CD4-positive, alpha-beta T cell (primary cell): ENCODE measurements at places on chromosomes 1 and 21.

DNA sequence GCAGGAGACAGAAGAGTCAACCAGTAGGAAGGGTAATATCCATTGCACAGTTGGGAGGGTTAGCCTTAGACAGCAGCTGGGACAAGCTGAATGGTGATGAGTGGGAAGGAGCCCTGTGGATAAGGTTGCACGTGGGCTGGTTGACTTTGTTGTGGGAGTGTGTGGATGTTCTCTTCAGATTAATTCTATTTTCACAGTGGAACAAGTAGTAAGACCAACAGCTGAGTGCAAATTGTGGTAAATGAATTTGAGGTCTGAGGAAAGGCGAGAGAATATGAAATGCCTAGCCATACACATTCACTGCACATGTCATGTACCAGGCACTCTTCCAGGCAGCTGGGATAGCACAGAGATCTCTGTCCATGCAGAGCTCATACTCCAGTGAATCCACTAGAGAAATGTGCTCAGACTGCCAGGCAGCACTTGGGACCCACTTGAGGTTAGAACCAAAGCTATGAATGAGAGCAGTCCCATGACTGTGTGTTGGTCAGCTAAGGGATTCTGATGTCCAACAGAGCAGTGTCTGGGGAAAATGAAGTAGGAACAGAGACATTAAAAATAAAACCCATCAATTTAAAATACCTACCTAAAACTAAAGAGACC, 25.2 kb upstream of the VTCN1 start:
- H3K27me3 ChIP-seq: no peaks in the 10 kb centered on the region
- H3K4me3 ChIP-seq: no peak overlapping the region
- H3K4me1 ChIP-seq: no peaks in the 10 kb centered on the region

GRCh38 chr1:91406773-91407389, 2.2 kb upstream of the HFM1 start:
- H3K27ac ChIP-seq: no peak overlapping the region
- H3K36me3 ChIP-seq: no peaks in the 10 kb centered on the region
- no peak for DNase-seq
- peaks cover 10% of the 10 kb centered on the region for H3K4me1 ChIP-seq
- H3K27me3 ChIP-seq: peaks cover 12% of the 10 kb centered on the region

GRCh38 chr1:157360023-157360390, 192.3 kb downstream of the FCRL5 start:
- H3K36me3 ChIP-seq: no peaks in the 10 kb centered on the region
- no peak overlapping the region for H3K27ac ChIP-seq
- no peak for DNase-seq
- H3K27me3 ChIP-seq: no peaks in the 10 kb centered on the region
- H3K4me3 ChIP-seq: no peak overlapping the region

DNA sequence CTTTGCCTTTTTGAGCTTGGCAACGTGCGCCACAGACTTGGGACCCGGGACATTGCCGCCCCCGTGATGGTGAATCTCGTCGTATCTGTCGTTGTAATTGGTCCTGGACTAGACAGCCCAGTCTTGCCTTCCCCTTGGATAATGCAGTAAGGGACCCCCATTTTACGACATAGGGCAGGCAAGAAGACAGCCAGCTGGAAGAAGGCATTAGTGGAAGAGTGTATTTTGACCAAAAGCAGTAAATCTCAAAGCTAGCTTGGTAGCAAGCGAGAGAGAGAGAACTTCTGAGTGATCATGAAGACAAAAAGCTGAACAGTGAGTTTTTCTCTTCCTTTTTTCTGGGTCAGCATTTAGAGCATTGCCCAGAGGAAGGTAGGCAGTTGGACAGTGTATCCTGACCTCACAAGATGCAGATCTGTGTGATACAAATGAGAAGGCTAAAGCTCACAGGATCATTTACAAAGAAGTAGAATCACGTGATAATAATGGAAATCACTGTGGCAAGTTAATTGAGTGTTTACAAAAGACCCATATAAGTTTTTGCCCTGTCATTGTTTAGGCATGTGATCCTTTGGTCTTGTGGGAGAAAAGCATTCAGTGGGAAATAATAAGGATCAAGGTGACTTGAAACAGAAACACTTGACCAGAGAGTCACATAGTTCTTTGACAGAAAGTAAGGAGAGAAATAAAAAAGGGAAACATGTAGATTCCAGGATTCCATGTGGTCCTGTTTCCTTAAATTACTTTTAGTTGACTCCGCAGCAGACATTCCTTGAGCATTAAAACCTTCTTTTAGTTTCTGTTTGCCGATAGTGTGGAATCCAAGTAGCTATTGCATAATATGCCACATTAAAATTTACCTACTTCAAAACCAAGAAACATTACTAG, 66.3 kb downstream of the CNST start:
- H3K4me1 ChIP-seq: no peaks in the 10 kb centered on the region
- H3K36me3 ChIP-seq: peaks cover 46% of the 10 kb centered on the region
- DNase-seq: no peak
- no peak overlapping the region for H3K27ac ChIP-seq

DNA sequence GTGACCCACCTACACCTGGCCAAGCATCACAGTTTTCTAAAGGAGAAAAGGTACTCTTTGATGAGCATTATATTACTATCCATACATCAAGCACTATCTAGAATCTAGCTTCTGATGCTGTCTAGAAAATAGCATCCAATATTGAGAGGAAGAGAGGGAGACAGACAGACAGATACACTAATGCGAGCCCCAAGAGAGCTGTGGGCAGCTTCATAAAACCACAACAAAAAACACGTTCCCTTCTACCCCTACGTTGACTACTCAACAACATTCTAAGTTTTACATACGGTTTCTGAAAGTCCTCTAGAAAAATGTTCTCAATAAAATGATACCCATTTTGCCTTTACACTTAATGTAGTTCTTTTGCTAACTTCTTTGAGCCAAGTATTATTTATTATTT, 221.8 kb downstream of the SLC45A1 start:
- no peak for DNase-seq
- no peaks in the 10 kb centered on the region for H3K27me3 ChIP-seq
- no peak overlapping the region for H3K4me3 ChIP-seq
- H3K4me1 ChIP-seq: no peaks in the 10 kb centered on the region
- no peak overlapping the region for H3K27ac ChIP-seq

DNA sequence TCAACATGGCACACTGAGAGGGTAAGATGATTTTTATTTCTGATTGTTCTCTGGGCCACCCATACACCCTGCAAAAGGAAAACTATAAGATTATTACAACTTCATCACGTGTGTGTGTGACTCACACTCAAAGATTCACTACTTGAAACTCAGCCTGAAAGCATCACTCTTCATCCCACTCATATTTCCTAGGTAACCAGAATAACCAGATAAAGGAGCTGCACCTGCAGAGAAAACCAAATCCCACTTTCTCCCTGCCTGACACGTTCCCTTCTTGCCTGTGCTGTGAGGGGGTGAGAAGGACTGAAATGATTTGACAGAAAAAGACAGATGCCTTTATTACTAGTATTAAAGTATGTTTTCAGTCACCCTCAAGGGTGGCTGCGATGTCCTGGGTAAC, 131.6 kb downstream of the TGFBR3 start:
- no peaks in the 10 kb centered on the region for H3K36me3 ChIP-seq
- peaks cover 6% of the 10 kb centered on the region for H3K4me1 ChIP-seq
- DNase-seq: no peak

GRCh38 chr21:27622631-27623030, 655.7 kb upstream of the ADAMTS5 start:
- H3K36me3 ChIP-seq: no peaks in the 10 kb centered on the region
- DNase-seq: no peak
- no peak overlapping the region for H3K27ac ChIP-seq
- no peak overlapping the region for H3K4me3 ChIP-seq

DNA sequence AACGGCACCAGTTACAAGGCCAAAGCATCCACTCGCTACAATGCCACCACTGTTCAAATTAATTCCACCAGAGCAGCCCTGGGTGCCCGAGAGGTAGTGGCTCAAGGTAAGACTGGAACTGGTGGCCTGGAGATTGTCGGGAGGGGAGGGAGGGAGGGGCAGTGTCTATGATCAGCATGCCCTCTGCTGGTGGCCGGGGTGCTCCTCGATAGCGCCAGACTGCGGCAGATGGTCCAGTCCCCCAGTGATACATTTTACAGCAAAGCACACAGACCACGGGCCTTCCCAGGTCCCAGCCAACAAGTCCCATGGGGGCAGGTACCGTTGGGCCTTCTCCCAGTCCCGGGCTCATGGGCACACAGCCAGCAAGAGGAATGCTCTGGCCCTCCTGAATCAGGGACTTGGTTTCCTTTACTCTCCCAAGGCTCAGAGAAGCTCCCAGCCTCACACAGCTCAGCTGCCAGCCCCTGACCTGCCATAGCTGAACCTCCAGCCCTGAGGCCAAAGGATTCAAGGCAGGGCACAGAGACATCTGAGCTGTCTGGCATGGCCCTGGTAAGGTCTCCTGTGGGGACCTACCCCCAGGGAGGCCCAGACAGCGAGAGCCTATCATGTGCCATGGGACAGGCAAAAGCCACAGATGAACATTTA, 15.3 kb downstream of the ACOT7 start:
- no peak for DNase-seq
- H3K4me1 ChIP-seq: peaks cover 4% of the 10 kb centered on the region
- no peak overlapping the region for H3K27ac ChIP-seq
- no peaks in the 10 kb centered on the region for H3K36me3 ChIP-seq
- H3K27me3 ChIP-seq: no peaks in the 10 kb centered on the region

DNA sequence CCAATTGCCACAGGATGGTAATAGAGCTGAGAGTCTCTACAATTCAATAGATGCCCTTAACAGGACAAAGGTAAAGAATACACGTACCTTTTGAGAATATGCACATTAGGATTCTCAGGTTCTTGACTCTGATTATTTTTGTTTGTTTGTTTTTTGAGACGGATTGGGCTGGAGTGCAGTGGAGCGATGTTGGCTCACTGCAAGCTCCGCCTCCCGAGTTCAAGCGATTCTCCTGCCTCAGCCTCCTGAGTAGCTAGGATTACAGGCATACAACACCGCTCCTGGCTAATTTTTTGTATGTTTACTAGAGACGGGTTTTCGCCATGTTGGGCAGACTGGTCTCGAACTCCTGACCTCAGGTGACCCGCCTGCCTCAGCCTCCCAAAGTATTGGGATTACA, 48.4 kb downstream of the TIAM1 start:
- no peak overlapping the region for H3K4me3 ChIP-seq
- no peak for DNase-seq
- H3K27ac ChIP-seq: no peak overlapping the region
- H3K36me3 ChIP-seq: no peaks in the 10 kb centered on the region
- H3K27me3 ChIP-seq: no peaks in the 10 kb centered on the region

DNA sequence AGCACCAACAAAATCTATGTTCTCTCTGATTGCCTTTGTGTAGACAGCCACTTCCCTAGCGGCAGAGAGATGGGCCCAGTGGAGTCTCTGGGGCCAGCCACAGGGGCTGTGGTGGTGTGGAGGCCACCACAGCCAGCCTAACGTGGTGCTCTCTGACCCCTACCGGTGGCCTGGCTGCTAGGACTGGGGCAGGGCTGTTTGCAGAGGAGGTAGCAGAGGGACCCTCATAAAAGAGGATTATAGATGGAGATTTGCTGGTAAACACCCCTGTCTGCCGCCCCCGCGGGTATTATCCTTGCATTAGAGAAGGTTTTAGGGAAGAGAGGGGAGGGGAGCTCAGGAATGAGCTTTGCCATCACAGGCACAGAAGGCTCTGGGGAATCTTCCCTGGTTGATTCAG, 310.3 kb upstream of the VAMP3 start:
- no peaks in the 10 kb centered on the region for H3K27me3 ChIP-seq
- DNase-seq: no peak

- no peak overlapping the region for H3K4me3 ChIP-seq
- DNase-seq: no peak
- no peak overlapping the region for H3K27ac ChIP-seq
- H3K36me3 ChIP-seq: peaks cover 15% of the 10 kb centered on the region
- H3K27me3 ChIP-seq: no peaks in the 10 kb centered on the region
- H3K4me1 ChIP-seq: no peaks in the 10 kb centered on the region
Measured at GRCh38 chr1:109060707-109061106, 15.1 kb downstream of the TAF13 start.

DNA sequence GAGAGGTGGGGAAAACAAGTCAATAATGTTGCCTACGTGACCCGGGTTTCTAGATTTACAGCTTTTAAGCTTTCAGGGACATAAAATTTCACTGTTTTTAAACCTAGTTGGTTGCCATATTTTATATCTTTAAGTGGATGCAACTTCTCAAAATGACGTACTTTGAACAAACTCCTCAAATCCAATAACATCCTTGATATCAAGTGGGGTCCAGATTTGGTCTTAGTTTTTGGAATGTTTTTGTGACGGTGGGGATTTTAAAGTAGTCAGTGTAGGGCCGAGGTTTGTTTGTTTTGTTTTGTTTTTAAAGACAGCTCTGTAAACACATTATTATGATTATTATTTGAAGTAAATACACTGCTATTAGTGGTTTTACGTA, 453 bp downstream of the CDKN2C start:
- no peak overlapping the region for H3K27ac ChIP-seq
- peak overlapping the region; percentile 90 for H3K4me3 ChIP-seq
- no peaks in the 10 kb centered on the region for H3K36me3 ChIP-seq
- no peak for DNase-seq

DNA sequence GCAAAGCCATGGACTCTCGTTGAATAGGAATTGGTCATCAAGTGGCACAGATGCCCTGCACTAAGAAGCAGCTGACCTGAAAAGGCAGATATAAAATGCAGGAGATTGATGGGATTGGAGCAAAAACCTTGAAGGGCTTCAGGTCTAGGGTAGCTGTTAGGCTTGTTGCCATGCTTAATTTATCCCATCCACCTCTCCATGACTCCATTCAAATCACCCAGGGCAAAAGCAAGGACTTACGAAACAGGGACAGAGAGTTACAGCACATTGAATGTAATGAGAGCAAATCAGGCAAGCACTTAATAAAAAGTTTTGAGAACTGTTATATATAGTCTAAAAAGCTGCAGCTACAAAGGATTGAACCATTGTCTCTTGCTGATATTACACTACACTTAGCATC, 298.2 kb upstream of the ESRRG start:
- H3K36me3 ChIP-seq: no peaks in the 10 kb centered on the region
- H3K4me1 ChIP-seq: no peaks in the 10 kb centered on the region
- no peak for DNase-seq
- no peaks in the 10 kb centered on the region for H3K27me3 ChIP-seq
- no peak overlapping the region for H3K27ac ChIP-seq
